ENCODE measurements at places on chromosomes 3 and 15. TPM values are rescaled to one million over a fixed set of nuclear protein-coding genes. Genes with fewer than 3 reads are reported as not detected.
A peak's percentile ranks its signal among the peaks of the same experiment; 100 is the strongest.

The SLC9C1 gene
- total RNA-seq = not detected

The GBE1 gene
- 81.9 TPM for total RNA-seq

The KLHL40 gene
- total RNA-seq = not detected

The REC114 gene
- total RNA-seq = not detected

GRCh38 chr3:152910211-152910610 is 75.3 kb downstream of the P2RY1 start:
- DNase-seq = no peak

DNA sequence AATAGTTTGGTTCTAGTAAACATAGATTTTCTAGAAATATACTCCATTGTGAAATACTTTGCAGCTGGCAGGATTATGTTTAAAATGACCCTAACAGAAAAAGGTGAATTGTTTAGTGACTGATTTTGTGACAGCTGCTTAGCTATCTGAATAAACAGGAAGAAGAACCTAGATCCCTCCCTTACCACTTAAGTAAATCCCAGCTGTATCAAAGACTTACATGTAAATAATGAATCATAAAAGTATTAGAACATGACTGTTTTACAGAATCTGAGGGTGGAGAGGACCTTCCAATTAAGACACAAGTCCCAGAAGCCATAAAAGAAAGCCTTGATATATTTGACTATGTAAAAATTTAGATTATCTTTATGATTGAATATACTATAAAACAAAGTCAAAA is 15.9 kb downstream of the SLC49A4 start:
- DNase-seq = no peak

DNA sequence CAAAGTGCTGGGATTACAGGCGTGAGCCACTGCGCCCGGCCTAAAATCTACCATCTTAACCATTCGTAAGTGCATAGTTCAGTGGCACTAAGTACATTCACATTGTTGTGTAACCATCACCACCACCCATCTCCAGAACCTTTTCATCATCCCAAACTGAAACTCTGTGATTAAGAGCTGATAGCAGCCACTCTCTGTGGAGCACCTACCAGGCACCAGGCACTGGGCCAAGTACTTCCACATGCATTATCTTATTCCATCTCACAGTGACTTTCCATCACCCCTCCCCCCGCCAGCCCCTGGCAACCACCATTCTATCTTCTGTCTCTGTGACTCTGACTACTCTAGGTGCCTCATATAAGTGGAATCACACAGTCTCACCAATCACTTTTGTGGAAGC is 2.3 kb upstream of the INSYN1 start:
- DNase-seq = no peak

DNA sequence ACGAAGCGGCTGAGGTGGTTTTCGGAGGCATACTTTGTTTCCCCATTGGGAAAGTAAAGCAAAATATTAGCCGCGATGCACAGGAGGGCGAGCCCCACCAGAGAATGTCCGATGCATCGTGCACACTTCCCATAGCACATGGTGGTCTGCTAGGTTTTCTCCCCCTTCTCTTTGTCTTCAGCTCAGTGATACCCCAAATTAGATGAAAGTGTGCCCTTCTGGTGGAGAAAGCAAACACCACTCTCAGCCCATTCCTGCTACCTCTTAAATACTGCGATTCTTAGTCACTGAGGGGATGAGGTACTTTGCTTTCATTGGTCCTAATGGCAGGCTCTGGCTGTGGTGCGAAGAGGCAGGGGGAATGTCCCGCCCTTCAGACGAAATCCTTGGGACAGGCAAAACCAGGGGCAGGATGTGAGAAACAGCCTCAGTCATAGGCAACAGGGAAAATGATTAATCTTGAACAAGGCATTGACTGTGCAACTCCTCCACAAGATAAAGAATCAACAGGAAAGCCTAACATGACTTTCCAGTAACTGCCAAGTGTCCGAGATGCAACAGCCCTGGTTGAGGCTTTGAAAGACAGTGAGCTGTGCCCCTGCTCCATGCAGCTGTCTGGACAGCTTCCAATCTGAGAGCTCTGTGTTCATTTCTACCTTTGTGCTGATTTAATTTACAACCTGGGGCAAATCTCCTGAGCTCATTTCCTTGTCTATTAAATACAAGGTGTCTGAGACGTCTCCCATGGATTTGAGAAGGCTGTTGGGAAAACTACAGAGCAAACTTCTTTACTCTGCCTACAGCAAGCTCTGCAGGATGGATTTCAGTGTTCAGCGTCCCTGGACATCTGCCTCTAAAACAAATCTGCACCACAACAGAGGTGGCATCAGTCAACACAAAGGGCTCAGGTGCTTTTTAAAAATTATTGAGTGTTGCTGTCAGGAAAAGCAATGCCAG is at the start of gene TM4SF1:
Gene TM4SF1 (minus strand): TSS at position 242 of the 957 bp plus-strand sequence. CDS start 102 bp downstream, at position 140.
- DNase-seq = peak; percentile 94

DNA sequence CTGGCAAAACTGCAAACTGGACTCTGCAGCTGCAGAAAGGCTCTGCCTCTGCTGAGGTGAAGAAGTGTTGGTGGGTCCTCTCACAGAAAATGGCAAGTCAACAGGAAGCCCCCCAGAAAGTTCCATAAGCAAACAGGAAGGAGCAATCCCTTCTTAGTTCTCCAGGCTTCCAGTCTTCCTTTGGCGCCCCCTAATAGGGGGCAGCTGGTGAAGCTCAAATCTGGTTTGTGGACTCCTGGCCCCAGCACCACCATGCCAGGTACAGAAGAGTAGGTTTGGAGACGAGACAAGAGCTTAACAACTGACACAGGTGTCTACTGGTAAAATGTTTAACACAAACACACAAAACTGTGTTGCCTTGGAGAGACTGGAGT is 35.5 kb downstream of the LEO1 start:
- DNase-seq = no peak

GRCh38 chr3:46154311-46154710 is 53.8 kb downstream of the CCR1 start:
- no peak for DNase-seq

- DNase-seq = no peak
Measured at GRCh38 chr3:71392251-71392650, 191.3 kb downstream of the FOXP1 start.

GRCh38 chr3:65975032-65975431 is 63.7 kb downstream of the MAGI1 start:
- no peak for DNase-seq

DNA sequence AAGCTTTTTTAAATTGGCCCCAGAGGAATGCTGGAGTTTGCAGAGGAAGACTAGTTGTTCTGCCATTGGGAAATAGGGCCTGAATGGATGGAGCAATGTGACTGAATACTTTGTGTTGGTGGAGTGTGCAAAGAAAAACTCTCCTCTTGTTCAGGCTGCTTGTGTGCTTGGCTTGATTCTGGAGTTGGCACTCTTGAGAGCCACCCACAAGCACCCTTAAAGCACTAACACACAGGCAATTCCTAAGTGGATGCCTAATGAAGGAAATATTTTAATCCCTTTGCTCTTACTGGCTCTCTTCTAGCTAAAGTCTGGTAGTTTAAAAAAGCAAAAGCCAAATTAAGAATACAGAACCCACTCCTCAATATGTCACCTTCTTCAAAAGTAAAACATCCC is 304.4 kb upstream of the C2CD4B start:
- DNase-seq = no peak

GRCh38 chr3:169232863-169233262 is 430.6 kb downstream of the MECOM start:
- DNase-seq = no peak

DNA sequence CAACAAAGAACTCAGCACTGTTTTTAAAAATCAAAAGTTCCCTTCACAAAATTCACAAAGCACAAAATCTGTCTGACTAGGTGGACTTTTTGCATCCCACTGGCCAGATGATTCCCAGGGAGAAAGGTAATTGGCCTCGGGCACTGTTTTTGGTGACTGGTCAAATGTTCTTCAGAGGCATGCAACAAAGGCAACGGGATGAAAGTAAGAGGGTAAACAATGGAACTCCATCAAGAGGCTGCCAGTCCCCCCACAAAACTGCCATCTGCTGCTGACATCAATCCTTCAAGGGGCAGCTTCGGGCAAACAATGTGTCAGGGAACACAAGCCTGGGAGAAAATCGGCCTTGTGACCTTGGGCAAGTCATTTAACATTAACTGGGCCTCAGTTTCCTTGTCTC is 3.3 kb downstream of the SRGAP3 start:
- no peak for DNase-seq

Data from Caki2 (cell line).